NCI-H146 (cell line): ENCODE measurements at places on chromosomes 12 and 14.

DNA sequence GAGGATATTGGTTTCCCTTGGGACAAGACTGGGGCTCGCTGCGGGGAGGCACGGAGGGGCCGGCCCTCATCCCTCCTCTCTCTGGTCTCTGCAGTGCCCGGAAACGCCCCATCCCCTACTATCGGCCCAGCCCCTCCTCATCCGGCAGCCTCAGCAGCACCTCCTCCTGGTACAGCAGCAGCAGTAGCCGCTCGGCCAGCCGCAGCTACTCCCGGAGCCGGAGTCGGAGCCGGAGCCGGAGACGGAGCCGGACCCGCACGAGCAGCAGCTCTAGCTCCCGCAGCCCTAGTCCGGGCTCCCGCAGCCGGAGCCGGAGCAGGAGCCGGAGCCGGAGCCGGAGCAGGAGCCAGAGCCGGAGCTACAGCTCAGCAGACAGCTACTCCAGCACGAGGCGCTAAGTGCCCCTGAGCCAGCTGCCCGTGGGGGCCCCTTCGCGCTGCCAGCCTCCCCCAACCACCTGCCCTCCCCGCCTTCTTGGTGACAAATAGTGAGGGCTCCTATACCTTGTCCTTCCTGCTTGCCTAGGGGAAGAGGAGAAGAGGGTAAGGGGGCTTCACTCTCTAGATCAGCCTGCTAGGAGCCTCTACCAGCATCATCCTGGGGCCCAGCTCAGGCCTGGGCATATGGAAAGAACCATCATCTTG, 22.2 kb upstream of the HSPB8 start:
- DNase-seq = no peak

GRCh38 chr12:128823216-128823915, 392 bp downstream of the SLC15A4 start:
- DNase-seq = peak; percentile 80

DNA sequence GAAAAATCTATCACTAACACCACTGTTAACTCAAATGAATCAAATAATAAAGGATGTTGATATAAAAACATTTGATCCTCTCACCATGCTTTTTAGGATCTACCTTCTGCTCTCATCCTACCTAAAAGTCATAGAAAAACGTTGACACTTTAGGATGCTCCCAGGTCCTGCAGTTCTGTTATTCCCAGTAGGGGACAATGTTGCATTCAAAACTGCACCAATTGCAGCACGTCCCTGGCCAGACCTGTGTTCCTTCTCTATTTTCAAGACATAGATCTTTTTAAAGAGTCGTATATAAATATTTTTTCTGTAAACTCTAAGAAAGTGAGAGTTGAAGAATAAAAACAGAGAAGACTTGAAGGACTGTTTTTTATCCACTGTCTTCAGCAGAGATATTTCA, 8.8 kb downstream of the AICDA start:
- no peak for DNase-seq

DNA sequence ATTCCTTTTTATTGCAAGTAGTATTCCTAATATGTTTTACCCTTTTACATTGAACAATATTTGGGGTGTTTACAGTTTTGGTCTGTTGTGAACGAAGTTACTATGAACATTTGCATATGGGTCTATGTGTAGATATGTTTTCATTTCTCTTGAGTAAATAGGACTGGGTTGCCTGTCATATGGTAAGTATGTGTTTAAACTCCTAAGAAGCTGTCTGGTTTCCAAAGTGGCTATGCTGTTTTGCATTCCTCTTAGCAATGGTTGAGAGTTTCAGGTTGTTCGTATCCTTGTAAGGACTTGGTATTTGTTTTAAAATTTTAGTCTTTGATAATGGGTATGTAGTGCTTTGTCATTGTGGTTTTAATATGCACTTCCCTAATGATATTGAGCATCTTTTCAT, 6.3 kb downstream of the METAP2 start:
- DNase-seq = no peak
